ENCODE measurements at places on chromosomes 5 and 9.

DNA sequence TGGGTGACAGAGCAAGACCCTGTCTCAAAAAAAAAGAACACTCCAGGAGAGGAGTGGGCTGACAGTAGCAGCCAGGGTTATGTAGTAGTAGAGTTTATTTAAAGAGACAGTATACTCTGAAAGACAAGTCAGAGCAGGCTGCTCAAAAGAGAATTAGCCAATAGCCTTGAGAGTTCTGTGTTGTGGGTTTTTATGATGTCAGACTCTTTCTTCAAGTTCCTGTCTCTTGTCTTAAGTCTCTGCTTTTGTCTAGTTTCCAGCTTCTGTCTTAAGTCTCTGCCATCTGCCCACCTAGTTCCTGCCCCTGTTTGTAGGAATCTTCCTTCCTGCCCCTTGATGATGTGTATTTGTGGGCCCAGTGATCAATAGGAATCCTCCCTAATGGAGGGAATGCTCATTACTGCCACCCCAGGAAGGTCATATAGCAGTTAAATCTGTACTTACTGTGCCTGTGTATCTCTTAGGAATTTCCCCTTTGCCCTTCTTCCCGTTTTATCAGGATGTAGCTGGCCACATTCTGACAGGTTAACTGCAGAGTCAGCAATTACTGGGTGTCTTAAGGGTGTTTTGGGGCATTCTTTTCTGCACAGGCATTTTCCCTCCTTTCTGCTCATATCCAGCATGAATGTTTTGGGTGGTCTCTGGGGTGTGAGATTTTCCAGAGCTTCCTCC lies 580.5 kb upstream of the SGCD start:
- DNase-seq: no peak

- no peak for DNase-seq
Measured at GRCh38 chr5:93278896-93279295, 302.1 kb downstream of the NR2F1-AS1 start.

DNA sequence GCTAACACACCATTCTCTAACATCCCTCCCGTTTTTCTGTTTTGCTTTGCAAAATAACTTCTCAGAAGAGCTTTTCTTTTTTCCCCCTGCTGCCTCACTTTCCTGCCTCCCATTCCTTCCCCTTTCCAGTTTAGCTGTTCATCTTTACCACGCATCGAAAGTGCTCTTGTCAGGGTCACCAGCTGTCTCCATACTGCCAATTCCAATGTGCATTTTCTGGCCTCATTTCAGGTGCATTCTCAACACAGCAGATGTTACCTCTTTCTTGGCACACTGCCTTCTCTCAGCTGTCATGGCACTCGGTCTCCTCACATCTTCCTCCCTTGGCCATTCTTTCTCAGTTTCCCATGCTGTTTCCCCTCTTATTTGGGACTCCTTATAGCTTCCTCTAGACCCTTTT lies 9.5 kb downstream of the ARSK start:
- DNase-seq: no peak

- no peak for DNase-seq
Measured at GRCh38 chr9:37905131-37905505, 1.2 kb upstream of the SLC25A51 start.

- no peak for DNase-seq
Measured at GRCh38 chr5:172550096-172550765, 90.8 kb upstream of the NEURL1B start.

DNA sequence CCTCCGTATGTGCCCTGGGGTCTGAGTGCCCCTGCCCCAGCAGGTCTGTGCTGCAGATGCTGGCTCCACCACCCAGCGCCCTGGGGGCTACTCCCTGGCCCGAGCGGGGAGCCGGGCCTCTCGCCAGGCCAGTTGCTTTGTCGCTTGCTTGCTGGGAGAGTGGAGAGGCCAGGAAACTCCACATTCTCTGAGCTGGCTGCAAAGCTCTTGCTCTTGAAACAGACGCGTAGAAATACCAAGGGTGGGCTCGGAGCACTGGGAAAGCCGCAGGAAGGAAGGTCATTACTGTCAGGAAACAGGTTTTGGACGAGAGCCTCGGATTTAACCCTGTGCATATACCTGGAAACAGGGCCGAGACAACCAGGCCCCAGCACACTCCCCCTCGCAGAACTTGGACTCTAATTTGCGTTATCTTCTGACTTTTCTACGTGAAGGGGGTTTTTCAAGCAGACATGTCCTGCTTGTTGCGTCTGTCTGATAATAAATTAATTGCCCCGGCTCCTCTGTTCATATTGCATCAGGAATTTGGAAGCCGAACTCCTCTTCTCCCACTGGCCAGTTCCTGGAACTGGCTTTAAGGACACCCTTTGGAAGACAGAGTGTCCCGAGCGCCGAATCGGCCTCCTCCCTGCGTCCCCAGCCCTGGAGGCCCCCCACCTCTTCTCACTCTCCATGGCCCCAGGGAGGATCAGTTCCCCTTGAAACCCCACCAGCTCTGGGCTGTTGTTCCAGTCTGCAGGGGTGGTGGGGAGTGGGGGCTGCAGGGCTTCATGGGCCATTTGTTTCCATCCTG lies 11.2 kb downstream of the ADAMTSL2 start:
- no peak for DNase-seq

GRCh38 chr5:27845248-27845647 lies 806.9 kb upstream of the CDH9 start:
- no peak for DNase-seq

- DNase-seq: no peak
Measured at GRCh38 chr5:149215478-149216090, 56.1 kb upstream of the AFAP1L1 start.

- no peak for DNase-seq
Measured at GRCh38 chr5:39520232-39520572, 95.4 kb upstream of the DAB2 start.

DNA sequence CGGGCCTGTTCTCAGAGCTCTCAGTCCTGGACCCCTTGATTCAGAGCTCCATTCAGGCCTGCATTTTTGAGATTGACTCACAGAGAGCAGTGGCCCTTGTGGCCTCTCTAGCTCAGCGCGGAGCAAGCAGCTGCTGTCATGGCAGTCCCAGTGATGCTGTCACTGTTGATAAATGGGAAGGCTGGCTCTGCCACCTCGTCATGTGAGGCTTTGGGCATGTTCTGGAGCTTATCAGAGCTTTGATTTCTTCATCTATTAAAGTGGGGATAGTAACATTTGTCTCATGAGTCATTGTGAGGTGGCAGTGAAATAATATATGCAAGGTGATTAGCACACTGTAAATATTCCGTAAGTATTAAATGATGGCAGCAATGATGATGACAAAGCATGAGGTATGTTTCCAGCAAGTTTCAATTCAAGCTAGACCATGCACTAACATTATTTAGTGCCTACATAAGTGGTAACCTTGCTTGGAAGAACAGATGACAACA lies 126.4 kb upstream of the CXCL14 start:
- no peak for DNase-seq

DNA sequence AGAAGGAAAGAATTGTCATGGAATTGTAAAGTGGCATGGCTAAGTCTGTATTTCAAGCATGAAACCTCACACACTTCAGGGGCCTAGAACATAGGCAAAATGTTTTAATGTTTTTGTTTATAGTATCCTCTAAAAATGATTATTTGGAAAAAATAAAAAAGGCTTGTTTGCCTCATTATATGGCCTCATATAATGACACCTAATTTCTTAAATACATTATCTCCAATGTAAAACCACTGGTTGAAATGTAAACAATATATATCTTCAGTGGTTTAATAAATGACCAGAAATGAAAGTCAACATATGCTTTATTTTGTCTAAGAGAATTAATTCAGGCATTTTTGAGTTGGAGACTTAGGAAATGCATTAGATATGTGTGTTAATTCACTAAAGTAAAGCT lies 1736.6 kb downstream of the EFNA5 start:
- DNase-seq: no peak

DNA sequence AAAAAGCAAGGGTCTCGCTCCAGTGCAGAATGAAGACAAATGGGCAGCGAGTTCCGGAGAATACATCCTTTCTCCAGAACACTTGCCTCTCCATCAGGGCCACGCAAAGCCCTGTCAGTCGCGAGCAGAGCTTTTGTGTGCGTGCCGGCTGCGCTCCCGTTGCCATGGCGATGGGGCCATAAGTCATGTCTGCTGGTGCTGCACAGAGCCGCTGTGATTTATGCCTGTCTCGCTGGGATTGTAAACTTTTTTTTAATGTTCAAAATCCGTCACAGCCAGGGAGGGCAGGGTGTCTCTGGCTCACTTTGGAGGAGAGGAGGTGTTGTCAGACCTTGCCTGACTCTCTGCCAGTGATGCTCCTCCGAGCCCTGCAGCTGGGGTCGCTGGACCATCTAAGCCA lies 272.7 kb downstream of the TRIM32 start:
- DNase-seq: no peak

DNA sequence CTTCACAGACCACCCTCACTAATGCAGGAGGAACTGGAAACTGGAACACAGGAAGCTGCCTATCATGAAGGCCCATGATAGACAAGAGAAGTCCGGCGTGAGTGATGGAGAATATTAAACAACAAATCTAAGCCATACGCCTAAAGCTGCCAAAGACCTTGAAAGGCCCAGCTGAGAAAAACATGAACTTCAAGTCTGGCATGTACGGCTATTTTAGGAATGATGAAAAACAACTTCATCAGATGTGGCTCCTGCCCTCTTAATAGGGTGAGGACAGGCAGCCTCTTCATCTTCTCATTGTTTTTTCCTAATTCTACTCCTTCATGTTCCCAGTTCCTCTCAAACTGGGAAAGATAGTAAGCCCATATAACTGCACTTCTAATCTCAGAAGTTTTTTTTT lies 20.3 kb downstream of the FBP1 start:
- DNase-seq: no peak

DNA sequence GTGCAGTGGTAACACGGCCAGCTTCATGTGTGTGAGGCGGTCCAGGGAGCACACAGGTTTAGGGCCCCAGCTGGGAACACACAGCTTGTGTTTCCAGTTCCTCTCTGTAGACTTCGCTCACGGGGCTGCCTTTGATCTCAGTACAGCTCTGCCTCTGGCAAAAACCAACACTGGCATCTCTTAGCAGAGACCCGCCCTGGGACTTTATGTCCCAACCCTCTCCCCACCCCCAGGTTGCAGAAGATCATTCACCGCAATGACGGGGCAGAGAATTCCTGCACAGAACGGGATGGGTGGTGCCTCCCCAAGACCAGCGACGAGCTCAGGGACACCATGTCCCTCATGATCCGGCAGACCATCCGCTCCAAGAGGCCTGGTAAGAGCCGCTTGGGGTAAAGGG lies 5.2 kb upstream of the CEL start:
- DNase-seq: no peak

DNA sequence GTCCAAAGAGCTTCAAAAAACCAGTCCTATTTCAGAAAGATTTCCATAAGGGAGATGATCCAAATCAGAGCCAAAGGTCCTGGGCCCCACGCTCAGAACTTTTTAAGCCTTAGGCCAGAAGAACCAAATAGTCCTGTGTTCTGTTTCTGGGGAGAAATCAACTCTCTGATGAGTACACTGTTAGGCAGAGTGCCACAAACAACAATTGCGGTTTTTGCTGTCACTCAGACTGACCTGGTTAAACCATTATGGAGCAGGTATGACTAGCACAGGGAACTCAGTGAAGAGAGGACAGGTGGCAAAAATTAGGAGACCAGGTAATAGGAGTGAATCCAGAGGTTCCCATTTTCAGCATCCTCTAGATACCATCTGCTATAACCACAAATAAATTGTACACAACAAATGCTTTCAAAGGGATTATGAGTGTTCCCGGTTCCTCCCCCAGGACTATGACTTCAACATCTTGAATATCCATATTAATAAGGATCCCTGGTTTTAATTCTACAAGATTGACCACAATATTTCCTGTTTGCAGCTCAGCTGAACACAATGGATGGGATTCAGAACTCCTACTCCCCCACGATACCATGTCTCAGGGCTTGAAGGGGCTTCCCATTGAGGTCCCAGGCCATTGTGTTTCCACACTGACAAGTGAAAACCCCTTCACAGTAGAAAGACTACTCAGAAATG lies 52.1 kb upstream of the FREM1 start:
- DNase-seq: no peak
